WTC11 (cell line): ENCODE measurements at places on chromosomes 3 and 15. TPM values are rescaled to one million over a fixed set of nuclear protein-coding genes. Genes with fewer than 3 reads are reported as not detected.

The IMPG2 gene
- 0.02 to 0.09 TPM (median 0.04 TPM) in 3 replicates for total RNA-seq

GRCh38 chr3:77256584-77257503 lies 216.9 kb downstream of the ROBO2 start:
- no peak for DNase-seq

The CLSTN2 gene
- 0.32 to 0.46 TPM (median 0.35 TPM) in 3 replicates for total RNA-seq

The TNFAIP8L3 gene
- total RNA-seq, result 0.25 to 0.39 TPM (median 0.34 TPM) in 3 replicates
